ENCODE measurements at places on chromosomes 4 and X.

GRCh38 chrX:153983321-153983801, 10.8 kb downstream of the TMEM187 start:
- DNase-seq, result no peak

DNA sequence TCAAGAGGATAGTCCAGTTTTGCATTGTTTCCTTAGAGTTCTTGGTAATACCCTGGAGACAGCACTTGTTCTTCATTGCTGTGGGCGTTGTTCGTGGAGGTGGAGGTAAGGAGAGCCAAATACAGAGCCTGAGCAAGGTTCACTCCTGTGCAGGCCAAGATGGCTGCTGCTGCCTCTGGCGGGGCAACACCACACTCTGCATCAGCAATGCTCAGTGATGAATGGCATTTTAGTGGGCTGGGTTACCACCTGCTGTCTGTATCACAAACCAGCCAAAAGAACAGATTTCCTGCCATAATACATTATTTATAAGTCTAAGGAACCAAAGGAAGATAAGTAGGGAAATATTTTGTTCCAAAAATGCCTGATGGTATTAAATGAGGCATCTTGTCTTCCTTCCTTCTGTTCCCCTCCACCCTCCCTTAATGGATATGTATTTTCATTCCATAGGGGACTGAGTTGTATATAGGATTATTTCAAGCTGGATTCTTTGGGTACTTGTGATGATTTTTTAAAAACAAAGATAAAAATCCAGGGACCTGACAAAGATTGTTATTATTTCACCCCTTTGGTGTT, 61.6 kb upstream of the LIMCH1 start:
- DNase-seq, result no peak

- DNase-seq, result no peak
Measured at GRCh38 chr4:53703267-53703655, 112.0 kb upstream of the LNX1 start.

DNA sequence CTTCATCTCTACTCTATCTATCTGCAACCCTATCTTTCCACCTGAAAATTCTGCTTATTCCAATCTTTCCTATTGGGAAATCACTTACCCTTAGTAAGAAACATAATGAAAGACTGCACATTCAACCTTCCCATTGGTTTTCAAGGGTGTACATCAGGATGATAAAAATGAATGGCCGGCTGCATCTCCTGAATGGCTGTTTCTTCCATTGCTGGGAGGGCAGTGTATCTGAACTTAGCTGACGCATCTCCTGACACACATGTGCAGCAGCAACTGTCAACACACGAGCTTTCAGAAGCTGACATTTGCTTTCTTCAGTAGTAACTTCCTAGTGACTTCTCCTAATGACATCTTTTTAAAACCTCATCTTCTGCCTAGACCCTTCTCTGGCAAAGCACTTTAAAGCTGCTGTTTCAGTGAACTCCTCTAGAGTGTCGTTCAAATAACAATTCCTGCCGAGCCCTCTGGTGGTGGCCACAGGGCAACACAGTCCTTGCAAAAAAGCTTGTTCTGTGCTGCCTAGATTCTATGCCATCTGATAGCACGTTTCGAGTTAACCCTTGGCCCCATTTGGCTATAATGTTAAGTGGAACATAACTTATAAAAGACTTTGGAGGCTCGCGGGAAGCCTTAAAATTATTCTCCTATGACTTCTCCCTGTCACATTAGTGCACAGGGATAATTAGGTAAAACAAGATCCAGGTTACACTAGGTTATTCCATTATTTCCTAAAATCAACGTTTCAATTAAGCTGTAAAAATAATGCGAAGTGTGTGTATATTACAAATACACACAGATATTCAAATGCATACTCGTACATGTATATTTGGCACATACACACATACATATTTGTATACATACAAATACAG, 2340.7 kb downstream of the PCDH7 start:
- peak; percentile 76 for DNase-seq

DNA sequence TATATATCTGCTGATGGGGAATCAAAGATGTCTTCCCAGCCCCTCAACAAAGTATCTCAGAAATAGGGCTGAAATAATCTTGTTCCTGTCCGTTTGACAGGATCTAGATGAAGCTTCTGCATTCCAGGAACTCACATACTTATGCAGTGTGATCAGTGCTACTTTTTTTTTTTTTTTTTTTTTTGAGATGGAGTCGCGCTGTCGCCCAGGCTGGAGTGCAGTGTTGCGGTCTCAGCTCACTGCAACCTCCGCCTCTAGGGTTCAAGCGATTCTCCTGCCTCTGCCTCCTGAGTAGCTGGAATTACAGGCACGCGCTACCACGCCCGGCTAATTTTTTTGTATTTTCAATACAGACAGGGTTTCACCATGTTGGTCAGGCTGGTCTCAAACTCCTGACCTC, 36.4 kb downstream of the DHX15 start:
- no peak for DNase-seq

- DNase-seq, result no peak
Measured at GRCh38 chr4:10803713-10804343, 119.3 kb upstream of the CLNK start.

DNA sequence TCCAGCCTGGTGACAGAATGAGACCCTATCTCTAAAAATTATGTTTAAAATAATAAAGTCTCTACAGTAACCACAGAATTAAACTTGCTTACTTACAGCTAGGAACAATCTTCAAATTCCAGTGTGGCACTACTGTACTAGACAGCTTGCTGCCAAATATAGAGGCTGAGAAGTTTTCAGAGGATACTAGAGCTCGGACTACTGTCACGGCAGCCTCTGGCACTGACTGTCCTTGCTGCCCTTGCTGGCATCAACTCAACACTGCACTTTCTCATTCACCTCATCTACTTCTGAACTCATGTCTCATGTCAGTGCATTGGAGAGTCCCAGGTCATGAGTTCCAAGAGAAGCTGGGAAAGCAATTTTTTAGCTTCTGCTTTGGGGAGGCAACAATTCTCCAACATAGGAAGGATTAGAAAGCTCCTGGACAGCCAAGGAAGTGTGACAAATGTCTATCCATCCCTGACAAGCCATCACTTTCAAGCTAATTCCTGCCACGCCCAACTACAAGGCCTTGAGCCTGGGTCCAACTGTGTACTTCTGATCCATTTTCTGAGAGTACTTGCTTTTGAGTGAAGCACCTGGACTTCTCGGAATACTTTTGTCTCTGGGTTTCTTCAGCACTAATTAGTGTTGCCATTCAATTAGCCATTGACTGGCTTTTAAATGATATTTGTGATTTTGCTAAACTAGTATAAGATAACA, 98.6 kb upstream of the NR3C2 start:
- DNase-seq, result no peak

DNA sequence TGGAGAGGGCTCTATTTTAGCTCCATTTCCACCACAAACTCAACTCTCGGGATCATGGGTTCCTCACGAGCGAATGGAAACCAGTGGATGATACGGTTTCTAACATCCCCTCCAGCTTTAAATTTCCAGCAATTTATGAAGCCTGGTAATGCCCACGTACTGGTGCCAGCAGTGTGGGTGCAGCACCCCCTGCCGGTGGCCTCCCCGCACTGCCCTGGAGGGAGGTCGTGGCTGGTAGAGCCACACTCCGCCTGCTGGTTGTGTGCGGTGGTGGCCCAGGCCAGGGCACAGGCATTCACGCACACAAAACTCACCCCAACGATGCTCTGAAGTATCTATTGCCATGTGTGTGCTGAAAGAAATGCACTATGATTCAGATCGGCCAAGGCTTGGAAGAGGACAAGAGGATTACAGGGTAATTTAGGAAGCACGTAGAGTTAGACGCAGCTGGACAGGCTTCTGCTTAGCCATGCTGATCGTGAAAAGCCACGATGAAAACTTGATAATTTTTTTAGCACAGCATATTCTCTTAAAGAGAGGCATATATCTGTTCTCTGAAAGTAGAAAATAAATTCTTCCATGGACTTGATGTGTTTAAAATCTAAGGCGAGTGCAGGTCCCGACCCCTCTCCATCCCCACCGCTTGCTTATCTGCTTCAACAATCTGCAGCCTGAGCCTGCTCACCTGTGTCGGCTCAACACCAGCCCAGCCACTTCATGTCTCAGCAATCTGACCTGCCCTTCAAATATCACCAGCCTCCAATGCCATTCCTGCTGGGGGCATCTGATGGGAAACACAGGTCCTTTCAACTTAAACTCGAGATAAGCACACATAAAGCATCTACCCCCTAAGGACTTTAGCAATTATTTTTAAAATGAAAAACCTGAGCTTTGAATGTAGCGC, 59.1 kb downstream of the SCD5 start:
- peak; percentile 90 for DNase-seq

DNA sequence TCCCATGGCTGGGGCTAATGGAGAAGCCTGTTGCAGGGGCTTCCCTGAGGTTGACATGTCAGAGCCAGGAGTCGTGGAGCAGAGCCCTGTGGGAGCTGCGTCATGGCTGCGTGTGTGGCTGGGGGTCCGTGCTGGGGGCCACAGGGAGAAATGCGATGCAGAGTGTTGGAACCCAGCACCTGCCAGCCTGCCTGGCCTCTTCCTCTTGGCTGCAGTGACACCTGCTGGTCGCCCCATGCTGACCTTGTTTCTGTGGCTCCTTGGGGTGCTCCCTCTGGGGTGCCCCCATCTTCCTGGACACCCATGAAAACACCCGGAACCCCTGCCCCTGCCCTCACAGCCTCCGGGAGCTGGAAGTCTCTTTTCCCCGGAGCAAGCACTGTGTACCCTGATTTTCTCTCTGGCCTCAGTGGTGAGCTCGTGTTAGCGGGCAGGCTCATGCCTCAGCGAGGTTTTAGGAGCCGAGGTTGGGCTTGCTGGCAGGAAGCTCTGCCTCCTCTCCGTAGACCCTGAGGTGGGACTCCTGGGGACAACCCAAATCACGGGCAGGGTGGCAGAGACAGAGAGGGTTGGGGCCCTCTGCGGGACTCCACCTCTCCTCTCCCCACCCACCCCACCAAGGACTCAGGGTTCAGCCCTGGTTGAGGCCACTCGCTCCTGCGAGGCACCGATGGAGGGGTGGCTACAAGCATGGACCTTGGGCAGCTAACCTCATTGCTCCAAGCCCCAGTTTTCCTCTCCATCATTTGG, 103.7 kb downstream of the SORCS2 start:
- peak; percentile 36 for DNase-seq

DNA sequence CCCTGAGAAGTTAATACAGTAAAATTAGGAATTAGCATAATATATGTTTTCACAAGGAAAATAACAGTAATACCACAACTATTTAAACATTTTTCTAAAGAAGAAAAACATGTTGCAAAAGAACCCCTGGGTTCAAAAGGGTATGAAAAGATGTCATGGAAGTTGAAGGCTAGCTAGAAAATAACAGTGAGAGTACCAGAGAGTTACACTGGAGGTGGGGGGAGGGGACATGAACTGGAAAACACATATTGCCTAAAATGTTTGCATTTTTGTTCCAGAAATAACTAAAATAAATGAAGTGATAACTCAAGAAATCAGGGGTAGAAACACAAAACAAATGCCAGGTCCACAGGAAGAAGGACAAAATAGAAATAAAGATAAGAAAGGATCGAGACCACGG, 336.6 kb upstream of the MAD2L1 start:
- DNase-seq, result no peak

- no peak for DNase-seq
Measured at GRCh38 chr4:112898357-112899141, 150.9 kb upstream of the ANK2 start.

DNA sequence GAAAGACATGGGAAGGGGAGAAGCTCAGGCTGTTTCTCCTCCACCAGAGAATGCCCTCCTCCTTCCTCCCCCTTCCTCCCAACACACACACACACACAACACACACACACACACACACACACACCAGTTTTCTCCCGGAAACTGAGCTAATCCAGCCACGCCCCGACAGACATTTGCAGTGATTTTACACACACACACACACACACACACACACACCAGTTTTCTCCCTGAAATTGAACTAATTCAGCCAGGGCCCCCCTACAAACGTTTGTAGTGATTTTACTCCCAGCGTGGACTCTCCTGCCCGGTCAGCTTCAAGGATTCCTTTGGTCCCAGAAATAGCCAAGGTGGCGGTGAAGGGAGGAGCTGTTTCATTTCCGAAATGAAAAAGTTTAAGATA, 32.9 kb upstream of the STX18 start:
- DNase-seq, result no peak

DNA sequence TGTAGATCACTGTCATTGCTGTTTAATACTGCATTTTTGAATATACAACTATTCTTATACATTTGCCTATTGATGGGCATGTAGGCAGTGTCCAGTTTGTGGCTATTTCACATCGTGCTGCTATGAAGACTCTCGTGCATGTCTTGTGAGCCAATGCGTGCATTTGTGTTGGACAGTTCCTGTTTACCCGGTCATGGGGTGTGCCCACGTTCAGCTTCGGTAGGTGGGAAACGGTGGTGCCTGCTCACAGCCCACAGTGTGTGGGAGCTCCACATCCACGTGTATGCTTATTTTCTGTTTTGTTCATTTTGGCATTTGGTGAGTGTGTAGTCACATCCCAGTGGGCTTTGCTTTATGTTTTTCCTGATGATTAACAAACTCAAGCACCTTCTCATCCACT, 19.7 kb upstream of the RNF212 start:
- DNase-seq, result no peak

DNA sequence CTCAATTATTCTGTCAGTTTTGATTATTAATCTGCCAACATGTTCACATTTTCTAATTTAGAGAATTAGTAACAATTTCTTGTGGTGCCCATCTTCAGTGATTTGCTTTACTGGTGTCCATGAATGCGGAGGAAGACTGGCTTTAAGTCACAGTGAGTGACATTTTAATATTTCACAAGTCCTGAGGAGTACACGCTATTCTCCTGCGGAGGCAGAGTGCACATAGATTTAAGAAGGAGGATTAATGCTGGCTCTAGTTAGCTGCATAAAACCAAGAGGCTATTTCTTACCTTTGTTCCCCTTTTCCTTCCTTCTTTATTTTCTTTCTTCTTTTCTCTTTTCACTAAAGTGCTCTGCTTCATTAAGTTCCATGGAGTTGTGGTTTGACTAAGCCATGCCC, 495.2 kb upstream of the IGFBP7 start:
- DNase-seq, result no peak

GRCh38 chrX:133434197-133434820, 19.0 kb upstream of the GPC4 start:
- DNase-seq, result no peak

GRCh38 chr4:30856795-30857564, 136.8 kb downstream of the PCDH7 start:
- DNase-seq, result no peak

GRCh38 chrX:54494166-54494988, 1.7 kb downstream of the FGD1 start:
- no peak for DNase-seq

- no peak for DNase-seq
Measured at GRCh38 chr4:127832585-127832984, 48.1 kb upstream of the PLK4 start.

DNA sequence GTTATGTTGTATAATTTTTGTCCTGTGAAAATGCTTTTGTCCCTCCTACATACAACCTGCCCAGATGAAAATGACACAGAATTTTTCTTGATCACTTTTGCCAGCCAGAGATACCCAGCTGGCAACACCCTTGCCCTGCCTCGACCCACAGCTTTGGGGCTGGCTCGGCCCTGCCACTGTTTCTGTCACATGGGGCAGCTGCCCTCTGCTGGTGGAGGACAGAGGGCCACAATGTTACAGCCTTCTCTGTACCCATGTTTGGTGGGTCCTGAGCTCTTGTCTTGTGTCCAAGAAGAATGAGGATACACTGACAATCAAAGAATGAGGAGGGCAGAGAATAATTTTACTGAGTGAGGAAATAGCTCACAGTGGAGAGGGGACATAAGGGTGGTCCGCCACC, 31.1 kb downstream of the BMP15 start:
- DNase-seq, result no peak

- DNase-seq, result peak; percentile 78
Measured at GRCh38 chr4:123564758-123565346, 168.3 kb downstream of the SPRY1 start.

- DNase-seq, result peak; percentile 93
Measured at GRCh38 chrX:65034668-65035445, 58.6 kb upstream of the ZC4H2 start.
